ENCODE measurements at places on chromosomes 3 and 15. TPM values are rescaled to one million over a fixed set of nuclear protein-coding genes. Genes with fewer than 3 reads are reported as not detected.

GRCh38 chr15:31336593-31337295 lies 10.1 kb downstream of the KLF13 start:
- DNase-seq, result no peak

- DNase-seq, result peak; percentile 62
Measured at GRCh38 chr3:69012800-69013252, 658 bp downstream of the EOGT start.

DNA sequence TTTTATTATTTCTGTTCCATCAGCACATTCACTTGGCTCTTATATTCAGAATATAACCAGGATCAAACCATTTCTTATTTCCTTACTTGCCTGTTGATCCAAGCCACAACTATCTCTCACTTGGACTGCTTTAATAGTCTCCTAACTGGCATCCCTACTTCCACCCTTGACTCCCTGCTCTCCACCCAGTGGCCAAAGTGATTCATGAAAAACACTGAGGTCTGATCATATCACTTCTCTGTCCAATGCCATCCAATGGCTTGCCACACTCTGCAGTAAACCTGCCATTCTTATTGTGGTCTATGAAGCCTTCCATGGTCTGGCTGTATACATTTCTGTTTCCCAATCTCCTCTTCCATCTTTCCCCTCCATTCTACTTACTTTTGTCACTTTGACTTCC lies 576.1 kb downstream of the PDCD6IP start:
- DNase-seq, result no peak

GRCh38 chr3:184899953-184900595 lies 88.1 kb downstream of the VPS8 start:
- DNase-seq, result no peak

DNA sequence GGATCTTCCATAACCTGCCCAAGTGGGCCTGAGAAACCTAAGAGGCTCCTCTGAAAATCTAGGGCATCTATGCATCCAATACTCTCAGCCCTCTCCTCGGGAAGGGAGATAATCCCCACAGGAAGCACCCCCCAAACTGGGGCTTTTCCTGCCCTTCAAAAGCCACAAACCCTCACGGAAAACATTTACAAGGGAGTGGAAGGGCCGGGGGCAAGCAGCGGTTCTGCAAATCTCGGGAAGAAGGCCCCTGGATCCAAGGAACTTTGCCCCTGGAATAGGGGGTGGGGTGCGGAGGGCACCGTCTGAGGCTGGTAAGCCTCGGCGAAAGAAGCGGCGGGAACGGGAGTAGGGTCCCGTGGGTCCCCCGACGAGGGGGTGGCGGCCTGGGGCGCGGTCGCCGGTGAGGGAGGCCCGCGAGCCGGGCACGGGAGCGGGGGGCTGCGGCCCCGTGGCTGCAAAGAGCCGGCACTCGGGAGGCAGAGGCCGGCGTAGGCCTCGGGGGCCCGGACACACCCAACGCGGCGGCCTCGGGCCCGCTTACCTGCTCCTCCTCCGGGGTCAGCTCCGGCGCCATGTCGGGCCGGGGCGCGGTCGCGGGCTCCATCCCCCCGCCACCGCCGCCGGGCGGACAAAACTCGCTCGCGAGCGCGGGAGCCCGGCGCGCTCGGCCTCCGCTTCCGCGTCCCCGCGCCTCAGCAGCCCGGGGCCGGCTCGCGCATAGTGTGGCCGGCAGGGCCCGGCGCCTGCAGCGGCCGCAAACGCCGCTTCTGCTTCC lies 755 bp downstream of the PTPN9 start:
- DNase-seq, result peak; percentile 53

DNA sequence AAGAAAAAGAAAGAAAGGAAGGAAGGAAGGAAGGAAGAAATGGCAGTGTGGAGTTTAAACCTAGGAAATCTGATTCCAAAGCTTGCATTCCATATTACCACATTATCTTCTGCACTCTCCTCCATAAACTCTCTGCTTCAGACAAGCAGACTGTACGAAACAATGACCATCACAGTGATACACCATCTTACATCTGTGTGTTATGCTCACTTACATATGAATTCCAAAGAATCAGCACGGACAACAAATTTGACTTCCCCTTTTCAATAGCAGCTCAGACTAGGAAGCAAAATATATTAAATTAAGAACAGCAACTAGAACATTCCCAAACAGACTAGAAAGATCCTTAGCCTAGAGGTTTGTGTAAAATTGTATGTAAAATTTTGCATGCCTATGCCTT lies 18.0 kb upstream of the PPM1L start:
- no peak for DNase-seq

GRCh38 chr3:134065252-134066157 lies 35.8 kb upstream of the SLCO2A1 start:
- no peak for DNase-seq

- no peak for DNase-seq
Measured at GRCh38 chr3:41502023-41502422, 302.7 kb downstream of the CTNNB1 start.

Gene NOX5
- total RNA-seq, result 0.11 TPM

Data from left colon (tissue), 2 donors.